Stimulated activated CD4-positive, alpha-beta T cell treated with anti-CD3 and anti-CD28 coated beads, Interleukin-1b, Interleukin-23, amount 100 ng/mL, for 24 hours (primary cell): ENCODE measurements at places on chromosomes 5 and 9.

DNA sequence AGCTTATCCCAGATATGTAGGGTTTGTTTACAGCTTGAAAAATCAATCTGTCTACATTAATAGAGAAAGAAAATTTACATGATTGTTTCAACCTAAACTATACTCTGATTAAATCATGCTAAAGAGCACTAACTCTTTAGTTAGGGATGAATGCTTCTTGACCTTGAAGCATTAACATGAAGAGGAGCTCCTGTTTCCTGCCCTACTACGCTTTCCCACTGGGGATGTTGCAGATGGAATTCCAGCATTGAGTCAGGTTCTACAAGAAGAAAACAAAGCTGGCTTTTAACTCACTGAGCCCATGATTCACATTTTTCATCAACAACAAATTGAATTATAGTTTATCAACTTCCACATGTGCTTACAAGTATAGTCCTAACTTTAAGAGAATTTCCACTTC is 471.3 kb downstream of the TMEM232 start:
- no peak for DNase-seq

DNA sequence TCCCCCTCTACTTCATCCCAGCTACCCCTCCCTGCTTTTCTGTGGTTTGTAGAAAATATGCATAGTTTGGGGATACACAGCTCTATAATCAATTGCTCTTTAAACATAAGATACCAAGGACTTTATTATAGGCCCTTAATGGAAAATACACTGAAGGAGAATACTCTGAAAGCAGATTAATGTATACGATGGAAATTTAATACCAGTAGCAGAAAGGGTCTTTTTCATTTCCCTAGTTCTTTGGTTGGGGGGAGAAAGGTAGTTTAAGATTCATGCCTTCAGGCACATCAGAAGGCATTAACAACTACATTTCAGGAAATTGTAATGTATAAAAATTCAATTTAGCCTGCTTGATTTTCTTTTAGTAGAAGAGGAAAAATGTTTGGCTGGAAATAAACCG is 452.9 kb upstream of the ZNF608 start:
- DNase-seq: no peak

- DNase-seq: no peak
These were observed 1.9 kb downstream of the MIGA2 start for GRCh38 chr9:129038109-129038852.

DNA sequence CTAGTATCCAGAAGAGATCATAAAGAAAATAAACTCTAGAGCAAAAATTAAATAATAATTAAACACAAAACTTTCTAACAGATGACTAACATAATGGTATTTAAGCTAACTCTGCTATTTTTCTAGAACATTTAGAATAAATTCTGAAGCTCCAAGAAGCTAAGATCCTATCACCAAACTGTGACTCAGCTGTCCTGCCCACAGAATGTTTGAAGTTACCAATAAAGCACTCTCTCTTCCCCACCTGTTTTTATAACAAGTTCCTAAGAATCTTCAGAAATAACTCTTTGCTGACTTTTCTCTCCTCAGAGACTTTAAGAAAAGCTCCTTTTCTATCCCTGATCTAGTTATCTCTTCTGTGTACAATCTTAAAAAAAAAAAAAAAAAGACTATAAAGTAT is 6.0 kb upstream of the EFNA5 start:
- DNase-seq: no peak

DNA sequence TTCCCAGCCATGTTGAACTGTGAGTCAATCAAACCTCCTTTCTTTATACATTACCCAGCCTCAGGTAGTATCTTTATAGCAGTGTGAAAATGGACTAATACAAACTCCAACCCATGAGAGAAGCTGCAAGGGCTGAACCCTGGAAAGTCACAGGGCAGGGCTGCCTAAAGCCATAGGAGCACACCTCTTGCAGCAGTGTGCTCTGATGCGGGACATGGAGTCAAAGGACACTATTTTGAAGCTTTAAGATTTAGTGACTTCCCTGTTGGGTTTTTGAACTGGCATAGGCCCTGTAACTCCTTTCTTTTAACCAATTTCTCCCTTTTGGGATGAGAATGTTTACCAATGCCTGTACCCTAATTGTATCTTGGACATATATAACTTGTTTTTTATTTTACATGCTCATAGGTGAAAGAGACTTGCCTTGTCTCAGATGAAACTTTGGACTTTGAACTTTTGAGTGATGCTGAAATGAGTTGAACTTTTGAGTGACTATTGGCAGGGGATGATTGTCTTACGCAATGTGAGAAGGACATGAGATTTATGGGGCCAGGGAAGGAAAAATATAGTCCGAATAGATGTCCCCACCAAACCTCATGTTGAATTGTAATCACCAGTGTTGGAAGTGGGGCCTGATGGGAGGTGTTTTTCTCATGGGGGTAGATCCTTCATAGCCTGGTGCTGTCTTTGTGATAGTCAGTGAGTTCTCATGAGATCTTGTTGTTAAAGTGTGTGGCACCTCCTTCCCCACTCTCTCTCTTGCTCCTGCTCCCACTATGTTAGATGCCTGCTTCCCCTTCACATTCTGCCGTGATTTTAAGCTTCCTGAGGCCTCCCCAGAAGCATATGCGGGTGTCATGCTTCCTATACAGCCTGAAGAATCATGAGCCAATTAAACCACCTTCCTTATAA is 159.5 kb upstream of the SPEF2 start:
- DNase-seq: no peak

DNA sequence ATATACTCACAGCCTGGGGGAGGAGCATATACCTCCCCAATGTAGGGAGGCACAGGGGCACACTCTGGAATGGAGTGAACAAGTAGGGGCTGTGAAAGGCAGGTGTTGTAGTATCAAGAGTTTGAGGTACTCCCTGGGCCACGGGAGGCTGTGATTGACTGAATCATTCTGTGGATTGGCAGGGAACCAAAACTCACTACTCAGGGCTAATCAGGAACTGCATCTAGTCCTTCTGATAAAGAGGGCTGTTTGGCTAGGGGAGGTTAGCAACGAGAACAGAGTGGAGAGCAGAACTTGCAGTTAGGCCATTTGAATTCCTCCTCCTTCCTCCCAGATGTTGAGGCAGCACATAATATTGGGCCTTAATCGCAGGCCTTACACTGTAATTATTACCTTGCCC is 369.2 kb upstream of the MPDZ start:
- no peak for DNase-seq

- DNase-seq: no peak
These were observed 333.3 kb upstream of the GRIA1 start for GRCh38 chr5:153157156-153157555.

DNA sequence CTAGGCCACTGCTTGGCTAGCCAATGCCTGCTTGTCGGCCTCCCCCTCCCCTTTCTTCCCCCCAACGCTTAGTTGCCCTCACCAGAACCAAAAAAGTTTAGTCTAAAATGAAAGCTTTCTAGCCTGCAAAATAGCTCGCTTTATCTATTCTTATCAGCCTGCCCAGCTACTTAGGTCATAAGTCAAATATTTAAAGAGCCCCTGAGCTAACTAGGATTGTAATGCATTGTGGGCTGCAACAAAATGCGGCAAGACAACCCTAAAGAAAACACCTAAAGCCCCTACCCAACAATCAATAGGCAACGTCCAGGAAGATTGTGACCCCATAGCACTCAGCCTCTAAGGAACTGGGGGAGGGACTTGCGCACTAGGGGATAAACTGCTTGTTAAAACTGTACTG is 38.6 kb upstream of the PCSK5 start:
- no peak for DNase-seq

DNA sequence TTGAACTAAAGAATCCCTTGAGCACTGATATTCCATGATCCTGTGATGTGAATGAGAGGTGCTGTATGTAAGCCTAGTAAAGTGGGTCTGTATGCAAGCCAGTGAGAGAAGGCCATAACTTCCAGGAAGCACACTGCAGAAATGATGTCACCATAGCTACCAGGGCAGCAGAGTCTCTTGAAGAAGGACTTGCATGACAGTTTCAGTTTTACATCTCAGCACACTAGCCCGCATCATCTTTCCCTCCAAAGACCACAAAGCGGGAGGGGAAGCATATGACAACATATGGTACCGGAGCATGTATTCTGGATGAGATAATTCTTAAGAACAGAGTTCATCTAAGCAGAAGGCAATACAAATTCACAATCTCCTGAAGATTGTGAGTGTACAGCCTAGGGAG is 37.6 kb upstream of the MAST4 start:
- DNase-seq: no peak

DNA sequence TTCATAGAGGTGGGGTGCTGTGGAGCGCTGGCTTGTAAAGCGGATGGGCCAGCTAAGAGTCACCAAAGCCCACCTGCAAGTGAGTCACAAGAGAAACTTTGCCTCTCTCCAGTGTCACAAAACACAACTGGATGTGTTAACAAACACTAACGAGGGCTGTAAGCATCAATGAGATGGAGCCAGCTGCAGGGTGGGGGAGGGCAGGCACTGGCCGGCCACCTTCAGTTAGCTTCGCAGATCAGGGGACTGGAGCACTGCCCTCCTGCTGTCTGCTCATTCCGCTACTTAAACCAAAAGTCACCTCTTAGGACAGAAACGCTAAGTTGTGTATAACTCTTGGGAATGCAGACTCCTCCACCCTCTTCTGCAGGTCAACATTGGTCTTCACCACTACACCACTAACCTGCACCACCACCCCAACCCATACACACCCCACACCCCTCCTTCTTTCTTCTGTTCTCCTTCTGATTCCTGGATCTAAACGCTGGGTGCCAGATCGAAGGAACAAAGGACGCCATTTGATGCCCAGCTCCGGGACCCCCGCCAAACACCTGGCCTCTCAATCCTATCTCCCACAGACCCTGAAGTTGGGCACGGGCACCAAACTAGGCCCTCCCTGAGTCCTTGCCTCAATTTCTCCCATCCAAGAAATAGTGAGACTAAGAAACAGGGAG is 2.1 kb downstream of the ARSI start:
- DNase-seq: no peak

DNA sequence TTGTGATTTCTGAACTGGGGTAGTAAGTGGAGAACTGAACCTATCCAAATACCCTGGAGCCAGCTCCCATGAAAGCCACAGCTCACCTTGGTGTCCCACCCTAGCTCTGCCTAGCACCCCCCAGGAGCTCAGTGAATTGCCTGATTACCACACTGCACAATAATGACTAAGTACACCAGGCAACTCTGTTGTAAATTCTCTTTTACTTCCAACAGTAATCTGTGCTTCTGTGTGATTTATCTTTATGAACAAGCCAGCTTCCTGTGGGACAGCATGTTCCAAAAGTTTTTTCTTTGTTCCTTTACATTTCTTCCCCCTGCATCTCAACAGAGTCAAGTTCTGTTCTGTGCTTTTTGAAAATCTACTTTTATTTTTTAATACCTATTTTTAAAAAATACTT is 22.1 kb upstream of the GRPEL2 start:
- no peak for DNase-seq

- DNase-seq: no peak
These were observed 39.7 kb downstream of the TLE1 start for GRCh38 chr9:81649475-81650240.
